Activated T-helper 1 cell treated with anti-CD3 and anti-CD28 coated beads, Interleukin-2, amount 50 U/mL, for 16 hours (primary cell): ENCODE measurements at places on chromosomes 3 and 15.
A peak's percentile ranks its signal among the peaks of the same experiment; 100 is the strongest.

DNA sequence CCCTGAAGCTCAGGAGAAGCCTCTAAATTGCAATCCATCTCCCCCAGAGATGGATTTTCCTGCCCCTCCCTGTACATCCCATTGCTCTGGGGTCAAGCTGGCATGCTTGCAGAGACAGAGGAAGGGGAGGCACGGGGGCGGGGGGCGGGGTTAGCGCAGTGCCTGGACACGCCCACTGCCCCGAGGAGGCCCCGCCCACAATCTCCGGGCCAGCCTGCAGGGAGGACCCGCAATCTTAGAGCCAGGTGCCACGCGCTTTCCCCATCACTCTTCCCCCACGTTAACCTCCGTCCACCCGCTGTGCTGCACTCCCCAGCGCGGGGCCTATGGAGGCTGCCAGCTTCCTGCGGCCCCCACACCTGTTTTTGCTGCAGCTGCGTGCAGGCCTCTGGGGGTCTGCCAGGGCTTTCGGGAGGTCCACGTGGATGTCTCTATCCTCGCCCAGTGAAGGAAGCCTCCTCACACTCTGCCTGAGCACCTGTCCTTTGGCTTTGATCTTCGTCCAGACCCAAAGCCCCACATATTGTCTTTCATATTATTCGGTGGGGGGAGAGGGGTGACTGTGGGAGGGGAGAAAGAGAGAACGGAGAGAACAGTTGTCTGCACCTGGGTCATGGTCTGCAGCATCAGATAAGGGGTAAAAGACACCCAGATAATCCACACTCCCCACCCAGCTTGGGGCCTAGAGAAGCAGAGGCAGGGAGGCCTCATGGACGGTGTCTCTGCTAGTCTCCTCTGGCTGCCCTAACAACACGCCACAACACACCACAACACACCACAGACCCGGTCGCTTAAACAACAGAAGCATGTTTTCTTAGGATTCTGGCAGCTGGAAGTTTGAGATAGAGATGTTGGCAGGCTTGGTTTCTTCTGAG lies 118.0 kb upstream of the MEF2A start:
- no peak for DNase-seq

GRCh38 chr15:89781055-89781454 lies 4.9 kb downstream of the MESP2 start:
- DNase-seq = no peak

- no peak for DNase-seq
These were observed 37.0 kb upstream of the LMCD1 start for GRCh38 chr3:8464668-8465067.

- DNase-seq = no peak
These were observed 488.9 kb downstream of the GABRG3 start for GRCh38 chr15:27459836-27460235.

- no peak for DNase-seq
These were observed 76.9 kb downstream of the OCA2 start for GRCh38 chr15:28022181-28022580.

GRCh38 chr3:159936541-159936940 lies 52.1 kb upstream of the IL12A start:
- no peak for DNase-seq

DNA sequence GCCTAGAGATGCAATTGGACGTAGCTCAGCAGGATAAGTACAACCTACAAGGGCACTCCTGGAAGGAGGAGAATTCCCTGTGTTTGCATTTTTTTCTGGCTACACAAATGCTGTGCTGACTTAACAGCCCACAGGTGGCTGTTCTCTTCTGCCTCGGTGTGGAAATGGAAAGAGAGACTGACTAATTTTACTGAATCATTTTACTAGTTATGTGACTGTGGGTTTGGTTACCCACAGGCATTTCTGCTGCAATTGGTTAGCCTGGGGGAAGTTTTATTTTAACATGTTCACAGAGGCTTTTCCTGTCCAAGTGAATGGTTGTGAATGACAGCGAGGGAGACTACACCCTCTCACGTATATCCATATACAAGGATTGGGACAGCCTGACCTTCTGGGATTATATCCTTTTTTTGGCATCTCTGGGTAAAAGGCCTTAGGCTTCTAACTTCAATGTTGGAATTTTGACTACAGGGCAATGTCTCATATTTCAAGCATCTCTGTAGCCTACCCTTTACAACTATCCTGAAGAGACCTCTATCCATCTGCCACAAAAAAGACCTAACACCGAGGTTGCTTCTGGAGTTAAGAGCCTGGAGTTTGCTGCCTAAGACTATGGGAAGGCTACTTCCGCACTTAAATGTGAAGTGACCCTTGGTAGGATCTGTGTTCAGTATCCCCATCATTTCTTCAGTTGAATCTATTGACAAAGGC lies 67.2 kb upstream of the TP63 start:
- DNase-seq = no peak

DNA sequence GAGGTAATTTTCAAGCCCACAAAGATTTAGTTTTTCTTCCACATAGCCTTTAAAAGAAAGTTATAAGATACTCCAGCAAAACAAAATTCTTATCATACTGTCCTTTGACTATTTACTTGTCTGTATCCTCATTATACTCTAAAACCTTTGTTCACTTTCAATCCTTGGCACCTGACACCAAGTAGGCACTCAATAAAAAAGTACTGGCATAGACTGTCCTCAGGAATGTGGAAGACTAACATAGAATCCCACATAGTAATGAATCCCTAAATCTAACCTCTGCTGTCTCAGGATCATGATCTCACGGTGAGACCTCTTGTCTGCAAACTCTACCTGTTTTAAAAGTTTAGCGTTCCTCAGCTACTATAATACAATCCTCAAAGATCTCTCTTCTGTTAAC lies 21.6 kb downstream of the PHC3 start:
- DNase-seq = no peak

DNA sequence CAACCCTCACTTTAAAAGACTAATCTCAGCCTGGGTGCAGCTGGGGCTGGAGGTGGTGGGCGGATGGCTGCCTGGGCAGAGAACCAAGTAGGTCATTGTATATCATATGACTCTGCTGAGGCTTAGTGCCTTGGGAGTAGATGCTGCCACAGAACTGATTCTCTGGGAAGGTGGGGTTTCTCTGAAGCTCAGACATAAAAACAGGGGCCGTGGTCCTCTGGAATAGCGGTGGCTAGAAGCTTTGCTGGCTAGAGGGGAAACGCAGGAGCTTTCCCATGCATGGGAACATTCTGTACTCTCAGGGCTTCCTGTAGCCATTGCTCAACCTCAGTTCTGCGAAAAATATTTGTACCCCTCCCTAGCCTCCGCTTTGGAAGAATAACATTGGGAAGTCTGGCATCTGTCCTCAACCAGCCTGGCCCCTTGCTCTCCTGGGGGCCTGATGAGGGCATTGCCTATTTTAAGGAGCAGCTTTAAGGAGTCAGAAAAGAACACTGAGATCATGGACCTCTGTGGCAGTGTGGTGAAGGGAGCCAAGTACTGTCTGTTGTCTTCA lies 14.7 kb downstream of the TIMP4 start:
- no peak for DNase-seq

GRCh38 chr3:45134758-45135521 lies 11.2 kb downstream of the CDCP1 start:
- no peak for DNase-seq

- DNase-seq = no peak
These were observed 21.3 kb downstream of the GRK7 start for GRCh38 chr3:141784531-141784930.

DNA sequence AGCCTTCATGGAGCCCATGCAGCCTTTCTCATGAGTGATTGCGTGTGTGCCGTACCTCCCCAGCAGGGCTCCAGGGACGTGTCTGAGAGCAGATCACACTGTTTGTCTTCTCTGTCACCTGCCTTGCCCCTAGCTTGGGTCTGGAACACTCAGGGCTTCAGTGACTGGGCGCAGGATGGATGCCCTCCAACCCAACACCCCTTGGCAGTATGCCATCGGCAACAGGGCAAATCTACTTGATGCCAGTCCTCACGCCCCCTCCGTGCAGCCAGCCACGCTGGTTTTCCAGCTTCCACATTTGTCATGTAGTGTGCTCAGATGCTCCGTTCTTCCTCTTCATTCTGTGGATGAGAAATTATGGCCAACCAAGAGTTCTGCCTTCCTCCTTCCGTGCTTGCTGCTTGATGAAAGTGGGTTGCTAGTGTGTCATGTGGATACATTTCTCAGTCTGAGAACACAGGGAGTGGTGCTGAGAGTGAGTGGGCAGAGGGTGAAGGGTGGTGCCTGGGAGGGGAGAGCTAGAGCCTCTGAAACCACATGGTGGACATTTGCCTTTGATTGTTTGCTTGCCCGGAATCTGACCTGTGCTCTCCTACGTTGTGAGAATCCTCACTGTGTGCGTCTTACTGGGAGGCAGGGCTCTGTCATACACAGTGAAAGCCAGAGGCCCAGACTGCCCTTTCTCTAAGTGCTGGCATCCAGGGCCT lies 97.2 kb downstream of the FAM43A start:
- DNase-seq = no peak

GRCh38 chr3:121431726-121432517 lies 113.9 kb downstream of the POLQ start:
- peak; percentile 2 for DNase-seq

DNA sequence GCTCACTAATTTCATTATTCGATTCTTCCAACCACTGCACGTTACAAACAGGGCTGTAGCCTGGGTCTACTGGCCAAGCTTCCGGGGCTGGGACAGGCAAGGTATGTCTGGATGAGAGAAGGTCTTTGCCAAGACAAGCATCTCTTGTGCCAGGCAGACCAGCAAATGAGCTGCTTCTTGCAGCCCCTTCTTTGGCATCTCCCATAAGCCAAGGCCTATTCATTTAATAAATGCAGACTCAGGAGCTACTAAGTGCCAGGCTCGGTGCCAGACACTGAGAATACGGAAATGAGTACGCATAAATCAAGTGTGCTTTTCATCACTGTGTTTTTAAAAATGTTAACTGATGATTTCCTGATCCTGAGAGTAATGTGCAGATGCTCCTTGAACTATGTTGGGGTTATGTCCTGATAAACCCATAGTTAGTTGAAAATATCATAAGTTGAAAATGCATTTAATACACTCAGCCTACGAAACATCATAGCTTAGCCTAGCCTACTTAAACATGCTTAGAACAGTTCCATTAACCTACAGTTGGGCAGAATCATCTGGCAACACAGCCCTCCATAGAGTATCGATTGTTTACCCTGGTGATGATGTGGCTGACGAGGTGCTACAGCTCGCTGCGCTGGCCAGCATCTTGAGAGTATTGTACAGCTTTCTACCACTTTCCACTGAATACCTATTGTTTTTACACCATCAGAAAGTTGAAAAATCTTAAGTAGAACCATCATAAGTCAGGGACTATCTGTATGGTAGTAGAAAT lies 135.0 kb upstream of the CTDSPL start:
- DNase-seq = no peak

GRCh38 chr15:89333959-89334509 lies 590 bp downstream of the POLG start:
- DNase-seq = no peak

GRCh38 chr3:74633021-74633420 lies 18.6 kb upstream of the CNTN3 start:
- DNase-seq = no peak

DNA sequence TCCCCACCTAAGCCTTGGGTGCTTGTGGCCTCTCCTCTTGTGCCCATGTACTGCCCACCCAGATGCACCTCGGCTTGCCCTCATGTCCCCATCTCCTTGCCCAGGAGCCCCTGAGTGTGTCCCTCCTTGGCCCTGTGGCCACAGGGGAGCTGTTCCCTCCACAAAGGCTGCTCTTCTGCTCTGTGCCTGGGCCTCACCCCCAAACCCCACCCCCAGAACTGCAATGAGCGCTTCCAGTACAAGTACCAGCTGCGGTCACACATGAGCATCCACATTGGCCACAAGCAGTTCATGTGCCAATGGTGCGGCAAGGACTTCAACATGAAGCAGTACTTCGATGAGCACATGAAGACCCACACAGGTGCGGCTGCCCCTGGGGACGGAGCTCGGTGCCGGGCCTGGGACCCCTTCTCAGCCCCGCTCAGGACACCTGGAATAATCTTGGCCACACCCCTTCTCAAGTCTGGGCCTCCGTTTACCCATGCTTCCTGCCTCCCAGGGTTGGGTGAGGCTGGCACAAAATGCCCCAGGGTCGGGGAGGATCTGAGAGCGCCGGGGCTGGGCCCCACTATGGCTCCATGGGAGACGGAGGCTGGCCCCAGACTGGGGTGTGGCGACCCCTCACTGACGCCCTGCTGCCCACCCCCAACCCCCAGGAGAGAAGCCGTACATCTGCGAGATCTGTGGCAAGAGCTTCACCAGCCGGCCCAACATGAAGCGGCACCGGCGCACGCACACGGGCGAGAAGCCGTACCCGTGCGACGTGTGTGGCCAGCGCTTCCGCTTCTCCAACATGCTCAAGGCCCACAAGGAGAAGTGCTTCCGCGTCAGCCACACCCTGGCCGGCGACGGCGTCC lies 10.3 kb downstream of the ZBTB47 start:
- no peak for DNase-seq

DNA sequence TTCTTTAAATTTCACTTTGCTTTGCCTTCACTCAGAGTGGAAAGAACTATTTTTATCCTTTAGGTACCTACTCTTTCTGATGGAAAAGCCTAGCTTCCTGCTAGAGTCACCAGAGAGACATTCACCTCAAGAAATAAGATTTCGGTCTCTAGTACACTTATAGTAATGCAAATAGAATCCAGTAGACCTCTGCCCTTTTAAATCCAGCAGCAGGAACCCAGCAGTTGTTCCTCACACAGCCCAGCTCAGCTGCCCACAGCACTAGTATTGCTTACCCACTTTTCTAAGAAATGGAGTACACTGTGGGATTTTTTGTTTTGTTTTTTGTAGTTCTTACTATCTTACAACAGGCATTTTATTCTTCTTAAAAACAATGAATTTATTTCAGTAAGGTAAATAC lies 497.0 kb upstream of the CCDC54 start:
- DNase-seq = no peak

DNA sequence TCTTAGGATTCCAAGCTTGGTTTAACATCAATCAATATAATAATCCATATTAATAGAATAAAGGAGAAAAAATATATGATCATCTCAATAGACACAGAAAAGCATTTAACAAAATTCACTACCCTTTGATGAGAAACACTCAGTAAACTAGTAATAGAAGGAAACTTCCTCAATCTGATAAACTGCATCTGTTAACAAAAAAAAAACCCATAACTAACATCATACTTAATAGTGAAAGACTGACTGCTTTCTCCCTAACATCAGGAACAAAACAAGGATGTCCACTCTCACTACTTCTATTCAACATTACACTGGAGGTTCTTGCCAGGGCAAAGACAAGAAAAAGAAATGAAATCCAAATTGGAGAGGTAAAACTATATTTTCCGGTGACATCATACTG lies 30.5 kb downstream of the LRRK1 start:
- DNase-seq = no peak

GRCh38 chr15:91561371-91562100 lies 292.0 kb upstream of the SLCO3A1 start:
- no peak for DNase-seq

- no peak for DNase-seq
These were observed 21.0 kb upstream of the PCSK6 start for GRCh38 chr15:101510212-101511197.

- no peak for DNase-seq
These were observed 492.3 kb downstream of the DIPK2A start for GRCh38 chr3:144463911-144464310.

- no peak for DNase-seq
These were observed 19.9 kb downstream of the SHOX2 start for GRCh38 chr3:158086361-158086760.
